CD4-positive, alpha-beta T cell treated with Interleukin-15 for 4 hours (primary cell): ENCODE measurements at places on chromosomes 4 and X.

DNA sequence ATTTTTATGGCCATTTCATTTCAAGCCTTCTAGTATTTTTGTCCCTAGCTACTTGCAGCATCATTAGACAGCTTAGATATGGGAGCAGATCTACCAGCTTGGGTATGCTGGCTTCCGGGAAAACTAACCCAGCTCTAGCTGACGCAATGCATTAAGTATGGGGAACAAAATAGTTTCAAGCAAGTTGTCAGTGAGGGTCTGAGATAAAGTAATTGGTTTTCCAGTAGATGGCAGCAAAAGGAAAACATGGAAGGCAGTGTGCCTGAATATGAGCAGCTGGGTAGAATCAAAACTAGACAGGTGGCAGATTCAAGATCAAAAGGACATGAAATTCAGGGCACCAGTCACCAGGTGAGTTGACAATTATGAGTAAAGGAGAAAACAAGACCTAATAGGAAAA lies 340.9 kb upstream of the CTSO start:
- no peak for DNase-seq

- DNase-seq, result peak; percentile 18
These were observed 24.6 kb downstream of the NAP1L5 start for GRCh38 chr4:88672987-88673386.

GRCh38 chrX:3598709-3599108 lies 114.7 kb downstream of the PRKX start:
- DNase-seq, result no peak

GRCh38 chrX:115257711-115258110 lies 23.8 kb upstream of the LRCH2 start:
- no peak for DNase-seq

DNA sequence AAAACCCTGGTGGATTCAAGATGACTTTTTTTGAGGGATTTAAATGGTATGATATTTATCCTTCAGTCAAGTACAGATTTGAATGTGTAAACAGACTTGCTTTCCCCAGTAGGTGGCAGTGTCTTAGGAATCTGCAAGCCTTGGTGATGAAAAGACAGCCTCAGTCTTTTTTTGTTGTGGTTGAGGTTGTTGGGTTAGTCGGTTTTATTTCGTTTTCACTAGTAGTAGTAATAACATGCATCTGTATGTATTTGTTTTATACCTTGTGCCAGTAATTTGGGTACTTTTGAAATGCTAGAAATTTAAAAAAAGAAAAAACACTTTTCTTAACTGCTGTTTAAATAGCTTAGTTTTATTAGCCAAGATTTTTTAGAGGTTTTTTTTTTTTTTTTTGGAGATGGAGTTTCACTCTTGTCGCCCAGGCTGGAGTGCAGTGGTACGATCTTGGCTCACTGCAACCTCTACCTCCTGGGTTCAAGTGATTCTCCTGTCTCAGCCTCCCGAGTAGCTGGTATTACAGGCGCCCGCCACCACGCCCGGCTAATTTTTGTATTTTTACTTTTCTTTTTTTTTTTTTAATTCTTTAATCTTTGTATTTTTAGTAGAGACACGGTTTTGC lies 39.2 kb downstream of the COPS4 start:
- DNase-seq, result peak; percentile 87

DNA sequence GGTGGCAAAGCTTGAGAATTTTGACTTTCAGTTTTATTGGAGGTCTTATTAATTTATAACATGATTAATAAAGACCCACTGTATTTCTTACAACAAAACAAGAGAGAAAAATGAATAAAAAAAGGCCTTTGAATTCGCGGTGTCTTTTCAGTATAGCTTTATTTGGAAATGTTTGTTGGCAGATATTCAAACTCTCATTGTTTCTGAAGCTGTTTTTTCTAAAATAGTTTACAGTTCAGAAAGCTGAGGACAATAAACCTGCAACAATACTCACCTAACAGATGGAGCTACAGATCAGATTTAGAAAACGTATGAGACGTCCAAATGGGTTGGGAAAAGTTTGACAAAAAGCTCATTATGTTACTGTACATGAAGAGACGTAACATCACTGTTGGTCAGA lies 2.4 kb upstream of the SPARCL1 start:
- no peak for DNase-seq

GRCh38 chr4:83865417-83866150 lies 329.7 kb downstream of the GPAT3 start:
- no peak for DNase-seq

DNA sequence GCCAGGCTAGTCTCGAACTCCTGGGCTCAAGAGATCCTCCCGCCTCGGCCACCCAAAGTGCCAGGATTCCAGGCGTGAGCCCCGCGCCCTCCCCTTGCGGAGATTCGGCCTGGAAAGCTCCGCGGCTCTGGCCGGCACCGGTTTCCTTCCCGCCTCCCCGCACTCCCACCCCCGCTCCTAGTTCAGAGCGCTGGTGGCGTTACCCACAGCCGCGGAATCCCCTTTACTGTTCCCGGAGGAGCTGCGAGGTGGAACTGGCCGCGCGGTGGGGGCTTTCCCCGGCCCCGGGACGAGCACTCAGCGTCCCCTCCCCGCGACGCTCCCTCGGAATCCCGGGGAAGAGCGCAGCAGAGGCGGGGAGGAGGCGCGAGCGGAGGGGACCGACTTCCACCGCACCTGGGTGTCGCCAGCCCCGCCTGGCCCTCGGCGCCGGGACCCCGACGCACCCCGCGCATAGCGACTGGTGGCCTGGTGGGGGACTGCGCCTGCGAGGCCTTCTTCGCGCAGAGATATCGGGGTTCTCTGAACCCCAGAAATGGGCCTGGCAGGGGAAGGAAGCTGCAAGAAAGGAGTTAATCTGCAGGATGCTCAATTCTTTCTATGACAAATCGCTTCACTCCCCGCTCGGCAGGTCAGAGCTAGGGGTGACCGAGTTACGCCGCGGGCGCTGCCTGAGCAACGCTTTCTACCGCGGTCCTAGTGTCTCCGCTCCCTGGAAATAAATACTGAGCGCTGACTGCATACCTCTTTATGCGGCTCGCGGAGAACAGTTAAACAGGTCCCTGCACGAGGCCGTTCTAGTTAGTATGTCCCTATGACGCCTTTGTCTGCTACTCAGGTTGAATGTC lies 14.6 kb upstream of the SLC25A4 start:
- DNase-seq, result peak; percentile 17

DNA sequence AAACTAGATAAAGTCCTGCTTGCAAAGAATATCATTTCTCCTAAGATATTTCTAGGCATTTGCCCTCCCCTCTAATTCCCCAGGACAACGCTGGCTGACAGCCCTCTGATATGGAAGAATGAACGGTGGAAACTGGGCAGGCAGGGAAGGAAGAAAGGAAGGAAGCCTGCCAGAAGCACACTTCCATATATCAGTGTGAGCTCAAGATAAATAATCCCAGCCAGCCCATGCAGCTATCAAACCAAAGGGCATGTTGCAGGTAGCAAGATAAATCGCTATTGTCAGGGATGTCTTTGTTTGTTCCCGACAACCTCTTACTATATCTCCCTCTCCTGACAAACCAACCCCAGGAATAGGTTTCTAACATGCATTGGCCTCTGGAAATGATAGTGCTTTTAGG lies 412.8 kb downstream of the HNRNPD start:
- DNase-seq, result no peak

DNA sequence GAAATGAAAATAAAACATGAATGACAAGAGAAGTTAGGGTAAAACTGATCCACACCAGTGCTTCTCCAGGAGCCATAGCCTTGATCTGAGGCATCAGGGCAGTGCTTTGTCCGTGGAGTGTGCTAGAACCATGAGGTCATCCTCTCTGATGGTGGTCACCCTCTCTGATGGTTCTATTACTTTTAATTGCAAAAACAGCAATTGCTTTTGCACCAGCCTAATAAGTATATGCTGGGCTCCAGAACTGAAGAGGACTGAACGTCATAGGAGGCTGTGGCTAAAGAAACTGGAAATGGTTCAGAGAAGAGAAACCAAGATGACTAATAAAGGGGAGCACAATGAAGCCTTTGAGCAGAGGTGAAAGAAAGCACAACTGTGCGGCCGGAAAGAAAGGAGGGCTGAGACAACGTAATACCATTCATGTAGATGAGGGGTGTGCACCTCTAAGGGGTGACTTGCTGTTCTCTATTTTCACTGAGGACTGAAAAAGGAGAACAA lies 17.0 kb upstream of the TMEM154 start:
- DNase-seq, result peak; percentile 65

- DNase-seq, result no peak
These were observed 27.8 kb upstream of the PSAPL1 start for GRCh38 chr4:7462509-7462971.

GRCh38 chrX:135403374-135403773 lies 18.4 kb upstream of the SMIM10L2A start:
- DNase-seq, result no peak

DNA sequence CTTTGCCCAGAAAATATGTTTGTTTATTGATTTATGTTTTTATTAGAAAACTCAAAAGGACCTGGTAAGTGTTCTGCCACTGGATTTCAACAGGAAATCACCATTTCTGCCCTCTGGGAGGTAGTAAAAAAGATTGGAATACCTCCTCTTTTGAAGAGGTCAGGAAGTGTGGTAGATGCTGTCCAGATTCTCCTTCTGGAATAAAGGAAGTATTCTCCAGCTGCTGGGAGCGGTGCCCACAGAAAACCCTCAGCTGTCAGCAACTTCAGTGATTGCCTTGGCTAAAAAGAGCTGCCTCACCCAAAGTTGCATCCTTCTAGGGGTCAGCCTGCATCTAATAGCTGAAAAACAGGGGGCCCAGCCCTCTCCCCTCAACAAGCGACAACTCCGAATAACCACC lies 13.8 kb upstream of the ZNF674 start:
- DNase-seq, result no peak

DNA sequence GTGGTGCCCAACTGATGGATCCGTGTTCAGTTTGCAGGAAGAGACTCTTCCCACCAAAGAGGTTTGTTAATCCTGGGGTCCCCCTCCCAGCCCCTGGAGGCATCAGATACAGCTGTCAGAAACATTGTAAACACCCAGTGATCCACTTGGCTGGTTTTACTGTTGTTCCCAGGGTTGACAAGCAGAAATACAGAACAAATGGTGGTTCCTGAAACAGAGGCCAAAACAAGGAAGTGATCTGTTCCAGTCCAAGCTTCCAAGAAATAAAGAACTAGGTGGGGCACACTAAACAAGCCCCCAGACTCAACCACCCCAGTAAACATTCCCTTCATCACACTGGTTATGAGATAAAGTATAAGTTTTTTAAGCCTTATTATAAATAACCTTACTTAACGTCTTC lies 1.4 kb downstream of the TMLHE start:
- DNase-seq, result no peak

GRCh38 chrX:129233786-129234185 lies 289.5 kb downstream of the SMARCA1 start:
- DNase-seq, result no peak

DNA sequence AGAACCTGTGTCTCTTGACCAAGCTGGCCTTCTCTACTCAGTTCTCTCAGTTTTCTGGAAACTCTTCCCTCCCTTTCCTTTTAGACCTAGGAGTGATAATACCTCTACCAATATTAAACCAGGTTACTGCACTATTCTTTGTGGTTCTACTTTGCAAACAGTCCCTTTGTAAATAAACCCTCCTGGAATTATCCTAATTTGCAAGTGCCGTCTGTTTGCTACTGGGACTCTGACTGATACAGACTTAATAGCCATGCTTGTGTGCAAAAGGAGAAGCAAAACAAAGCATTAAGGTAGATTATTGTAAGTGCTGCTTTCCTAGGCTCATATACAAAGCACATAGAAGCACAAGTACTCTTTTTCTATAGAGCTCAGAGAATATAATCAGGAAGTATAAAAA lies 507.0 kb downstream of the INPP4B start:
- DNase-seq, result no peak

- peak; percentile 17 for DNase-seq
These were observed 46.1 kb upstream of the S100G start for GRCh38 chrX:16603822-16604221.

- DNase-seq, result no peak
These were observed 296.9 kb downstream of the GRID2 start for GRCh38 chr4:92600638-92601037.

GRCh38 chr4:118740869-118741268 lies 55.7 kb downstream of the METTL14 start:
- peak; percentile 6 for DNase-seq

DNA sequence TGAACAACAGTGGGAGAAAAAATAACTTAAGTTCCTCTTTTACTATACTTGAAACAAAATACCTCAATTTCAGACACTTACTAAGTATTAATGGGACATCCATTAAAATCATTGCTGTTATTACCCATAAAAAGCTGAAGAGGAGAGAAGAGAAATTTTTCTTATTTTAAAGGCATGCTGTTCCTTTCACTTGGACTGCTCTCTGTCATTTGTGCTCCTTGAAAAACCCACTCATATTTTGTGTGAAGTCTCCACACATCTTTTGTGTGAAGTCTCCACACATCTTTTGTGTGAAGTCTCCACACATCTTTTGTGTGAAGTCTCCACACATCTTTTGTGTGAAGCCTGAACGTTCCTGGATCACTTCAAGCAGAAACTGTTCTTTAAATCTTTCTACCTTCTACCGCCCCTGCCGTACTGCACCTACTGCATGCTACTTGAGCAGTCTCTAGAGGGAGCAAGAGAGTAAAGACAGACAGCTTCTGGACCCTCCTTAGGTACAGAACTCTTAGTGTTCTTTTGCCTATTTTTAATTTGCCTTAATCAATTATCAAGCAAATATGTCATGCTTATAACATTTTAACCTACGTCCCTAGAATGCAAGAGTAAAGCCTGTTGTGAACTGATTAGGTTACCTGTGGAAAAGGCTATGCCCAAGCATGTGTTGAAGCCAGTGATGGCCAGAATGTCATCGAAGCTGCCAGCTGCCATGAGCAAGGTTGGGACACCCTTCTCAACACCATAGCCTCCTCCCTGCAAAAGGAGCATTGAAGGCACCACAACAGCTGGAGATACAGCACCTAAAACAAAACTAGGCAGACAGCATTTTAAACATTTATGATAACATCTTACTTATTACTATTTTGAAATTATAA lies 27.1 kb upstream of the SLC9B1 start:
- peak; percentile 56 for DNase-seq

DNA sequence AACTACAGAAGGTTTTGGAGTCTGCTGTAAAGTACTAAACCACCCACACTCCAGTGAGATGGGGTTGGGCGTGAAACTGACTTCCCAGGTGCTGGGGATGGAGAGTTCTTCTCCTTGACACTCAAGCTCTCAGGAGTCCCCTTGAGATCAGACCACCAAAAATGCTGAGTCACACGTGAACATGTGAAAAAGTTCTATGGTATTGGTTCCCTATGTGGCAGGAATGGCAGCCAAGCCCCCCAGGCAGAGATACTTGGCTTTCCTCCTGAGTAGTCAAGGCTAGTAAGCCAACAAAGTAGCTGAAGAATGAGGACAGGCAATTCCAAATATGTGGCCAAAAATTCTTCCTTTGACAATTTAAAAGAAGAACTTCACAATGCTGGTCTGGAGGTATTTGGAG lies 222.0 kb upstream of the ADAMTS3 start:
- no peak for DNase-seq

DNA sequence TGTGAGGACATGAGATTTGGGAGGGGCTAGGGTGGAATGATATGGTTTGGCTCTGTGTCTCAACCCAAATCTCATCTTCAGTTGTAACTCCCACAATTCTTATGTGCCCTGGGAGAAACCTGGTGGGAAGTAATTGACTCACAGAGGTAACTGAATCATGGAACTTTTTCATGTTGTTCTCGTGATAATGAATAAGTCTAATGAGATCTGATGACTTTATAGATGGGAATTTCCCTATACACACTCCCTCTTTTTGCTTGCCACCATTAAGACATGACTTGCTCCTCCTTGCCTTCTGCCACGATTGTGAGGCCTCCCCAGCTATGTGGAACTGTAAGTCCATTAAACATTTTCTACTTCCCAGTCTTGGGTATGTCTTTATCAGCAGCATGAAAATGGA lies 253.2 kb upstream of the GK2 start:
- no peak for DNase-seq
